Heart right ventricle (tissue), 16 donors: ENCODE measurements at places on chromosomes 6 and 20.

DNA sequence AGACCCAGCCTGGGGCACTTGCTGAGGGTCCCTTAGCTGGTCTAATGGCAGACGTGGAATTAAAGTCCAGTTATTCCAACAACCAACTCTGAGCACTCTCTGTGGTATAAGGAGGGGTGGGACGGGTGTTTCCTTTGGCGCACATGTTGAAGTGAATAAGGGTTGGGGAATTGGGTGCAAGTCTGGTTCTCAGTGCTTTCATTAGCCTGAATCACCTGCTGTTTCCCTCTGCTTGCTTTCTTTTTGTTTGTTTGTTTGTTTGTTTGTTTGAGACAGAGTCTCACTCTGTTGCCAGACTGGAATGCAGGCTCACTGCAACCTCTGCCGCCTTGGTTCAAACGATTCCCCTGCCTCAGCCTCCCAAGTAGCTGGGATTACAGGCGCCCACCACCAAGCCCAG lies 110.1 kb downstream of the TNFAIP3 start:
- no peak for DNase-seq

- no peak for DNase-seq
Observed at GRCh38 chr20:2307136-2307535, 11.3 kb downstream of the TGM3 start.

DNA sequence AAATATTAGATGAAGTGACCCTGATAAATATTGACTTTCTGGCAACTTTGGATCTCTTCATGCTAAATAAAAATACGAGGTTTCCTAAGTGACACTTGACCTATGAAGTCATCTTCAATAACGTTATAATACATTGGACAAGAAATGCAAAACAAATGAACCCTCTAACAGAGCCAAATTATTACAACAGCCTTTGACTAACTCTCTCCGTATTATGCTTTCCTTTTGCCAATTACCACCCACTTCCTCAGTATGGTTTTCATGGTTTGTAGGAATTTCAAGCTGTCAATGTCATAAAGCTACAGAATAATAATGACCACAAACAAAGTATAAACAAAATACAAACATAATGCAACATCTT lies 210.5 kb downstream of the MOXD1 start:
- no peak for DNase-seq

GRCh38 chr6:16933961-16934360 lies 167.9 kb upstream of the STMND1 start:
- no peak for DNase-seq

- no peak for DNase-seq
Observed at GRCh38 chr6:44036699-44037101, 90.6 kb downstream of the MRPL14 start.

DNA sequence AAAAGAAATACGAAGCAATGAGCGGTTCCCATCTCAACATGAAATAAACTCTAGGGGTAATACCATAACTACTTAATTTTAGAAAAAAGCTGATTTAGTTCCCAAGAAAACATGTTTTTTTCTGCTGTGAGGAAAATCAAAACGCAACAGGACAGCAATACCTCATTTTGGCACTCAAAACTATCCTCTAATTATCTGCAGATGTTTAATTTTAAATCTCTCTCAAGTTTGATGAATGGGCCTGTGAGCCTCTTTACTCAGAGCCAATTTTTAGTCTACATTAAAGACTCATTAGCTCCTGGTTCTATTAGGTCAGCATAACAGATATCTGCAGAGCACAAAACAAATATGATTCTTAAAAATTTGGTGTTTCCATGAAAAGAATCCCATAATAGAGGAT lies 28.1 kb downstream of the RNF24 start:
- DNase-seq = no peak

GRCh38 chr20:10078403-10078802 lies 43.6 kb downstream of the ANKEF1 start:
- no peak for DNase-seq

- no peak for DNase-seq
Observed at GRCh38 chr6:144544266-144544830, 259.2 kb downstream of the UTRN start.

- no peak for DNase-seq
Observed at GRCh38 chr6:167828325-167828956, 1.7 kb downstream of the AFDN start.

DNA sequence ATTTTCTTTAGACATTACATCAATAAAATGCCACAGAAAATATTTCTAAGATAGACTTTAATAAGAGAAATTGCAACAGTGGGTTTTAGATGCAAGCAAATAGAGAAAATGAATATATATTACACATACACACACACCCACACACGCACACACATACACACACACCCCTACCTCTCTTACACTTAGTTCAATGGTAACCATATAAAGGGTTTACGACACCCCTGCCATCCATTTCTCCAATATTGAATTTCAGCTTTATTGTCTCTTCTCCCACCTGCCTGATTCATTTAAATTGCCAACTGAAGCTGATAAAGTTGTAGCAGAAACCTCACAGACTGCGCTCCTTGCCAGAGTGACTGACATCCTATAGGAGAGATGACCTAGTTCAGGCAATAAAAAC lies 154.6 kb downstream of the ADAT2 start:
- DNase-seq = no peak

DNA sequence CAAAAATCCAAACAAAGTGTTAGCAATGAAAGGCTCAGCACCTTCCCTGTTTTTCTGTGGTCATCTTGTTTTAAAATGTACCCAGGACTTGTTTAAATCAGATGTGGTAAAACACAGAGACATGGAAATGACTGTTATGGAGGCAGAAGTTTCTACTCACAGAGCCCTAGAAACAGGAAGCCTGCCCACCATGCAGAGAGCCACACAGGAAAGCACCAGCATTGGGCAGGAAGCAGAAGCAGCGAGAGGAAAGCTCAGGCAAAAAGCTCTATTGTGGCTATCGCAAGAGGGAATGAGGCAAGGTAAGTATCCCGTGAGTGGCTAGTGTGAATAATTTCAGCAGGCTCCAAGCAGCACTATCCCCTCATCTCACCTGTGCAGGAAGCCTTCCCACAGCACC lies 42.8 kb downstream of the GPR6 start:
- DNase-seq = no peak

- DNase-seq = no peak
Observed at GRCh38 chr6:48765352-48765961, 654.5 kb upstream of the PTCHD4 start.

GRCh38 chr20:23289724-23290395 lies 60.7 kb upstream of the NXT1 start:
- no peak for DNase-seq

DNA sequence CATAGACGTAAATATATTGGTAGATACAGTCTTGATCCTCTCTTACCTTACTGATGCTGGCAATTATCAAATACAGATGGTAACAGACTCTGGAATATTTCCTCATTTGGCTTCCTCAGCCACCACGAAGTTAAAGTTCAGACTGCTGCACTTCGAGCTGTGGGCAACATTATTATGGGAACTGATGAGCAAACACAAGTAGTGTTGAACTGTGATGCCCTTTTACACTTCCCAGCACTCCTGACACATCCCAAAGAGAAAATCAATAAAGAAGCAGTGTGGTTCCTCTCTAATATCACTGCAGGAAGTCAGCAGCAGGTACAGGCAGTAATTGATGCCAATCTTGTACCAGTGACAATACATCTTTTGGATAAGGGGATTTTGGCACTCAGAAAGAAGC lies 162.7 kb upstream of the NT5E start:
- no peak for DNase-seq

DNA sequence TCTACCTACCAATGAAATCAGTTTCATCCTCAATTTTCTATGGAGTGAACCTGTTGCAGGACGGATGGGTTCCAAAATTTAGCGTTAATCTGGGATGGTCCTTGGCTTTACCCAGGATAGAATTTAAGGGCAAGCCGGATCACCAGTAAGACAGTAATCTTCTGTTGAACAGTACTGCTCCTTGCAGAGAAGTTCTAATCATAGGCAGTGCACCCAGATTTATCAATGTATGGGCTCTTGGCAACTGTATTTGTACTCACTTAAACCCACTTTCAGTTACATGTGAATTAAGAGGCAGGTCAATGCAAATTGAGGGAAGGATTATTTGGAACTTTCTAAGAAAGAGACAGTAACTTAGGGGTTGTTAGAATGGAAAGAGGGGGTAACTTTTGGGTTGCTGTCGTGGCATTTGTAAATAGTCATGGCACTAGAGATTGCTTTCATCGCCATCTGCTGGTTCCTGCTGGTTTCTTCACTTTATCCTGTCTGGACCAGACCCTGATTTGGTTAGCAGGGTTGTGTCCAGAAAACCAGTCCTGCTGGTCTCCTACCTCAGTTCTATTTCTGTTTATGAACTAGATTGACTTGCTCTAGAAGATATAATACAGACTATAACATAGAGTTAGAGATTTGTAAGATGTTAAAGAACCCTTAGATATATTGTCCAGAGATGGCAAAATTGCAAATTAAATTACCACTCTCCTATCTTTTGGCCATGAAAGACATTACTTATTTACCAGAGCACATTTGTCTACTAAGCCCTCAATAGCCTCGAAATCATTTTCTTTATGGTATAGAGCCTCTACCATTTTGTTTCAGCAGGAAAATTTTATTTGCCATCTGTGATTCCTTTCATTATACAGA lies 646.3 kb downstream of the UTRN start:
- no peak for DNase-seq

DNA sequence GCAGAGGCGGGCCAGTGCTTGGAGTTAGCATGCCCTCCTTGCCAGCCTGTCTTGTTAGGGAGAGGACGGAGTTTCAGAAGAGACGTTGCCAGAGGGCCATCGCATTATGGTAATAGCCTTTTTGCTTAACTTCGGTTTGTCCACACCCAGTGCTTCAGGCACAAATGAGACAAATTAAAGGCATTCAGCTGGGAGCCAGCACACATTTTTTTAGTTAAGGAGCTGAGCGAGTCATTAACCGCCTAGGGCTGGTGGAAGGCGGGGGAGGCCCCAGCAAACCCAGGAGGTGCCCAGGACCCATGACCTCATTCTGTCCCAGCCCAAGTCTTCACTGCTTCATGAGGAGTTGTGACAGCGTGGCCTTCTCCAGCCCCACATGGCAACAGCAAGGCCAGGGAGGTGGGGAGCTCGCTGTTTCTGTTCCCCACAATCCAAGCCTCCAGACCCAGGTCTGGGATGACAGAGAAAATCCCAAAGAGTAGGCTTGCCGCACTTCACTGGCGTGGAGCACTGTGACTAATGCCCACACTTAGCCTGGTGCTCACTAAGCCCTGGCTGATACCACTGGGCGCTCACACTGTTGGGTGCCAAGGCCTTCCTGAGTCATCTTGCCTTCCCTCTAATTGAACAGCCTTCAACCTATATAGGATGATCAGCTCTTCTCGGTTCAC lies 237.1 kb downstream of the ANKRD60 start:
- DNase-seq = no peak

DNA sequence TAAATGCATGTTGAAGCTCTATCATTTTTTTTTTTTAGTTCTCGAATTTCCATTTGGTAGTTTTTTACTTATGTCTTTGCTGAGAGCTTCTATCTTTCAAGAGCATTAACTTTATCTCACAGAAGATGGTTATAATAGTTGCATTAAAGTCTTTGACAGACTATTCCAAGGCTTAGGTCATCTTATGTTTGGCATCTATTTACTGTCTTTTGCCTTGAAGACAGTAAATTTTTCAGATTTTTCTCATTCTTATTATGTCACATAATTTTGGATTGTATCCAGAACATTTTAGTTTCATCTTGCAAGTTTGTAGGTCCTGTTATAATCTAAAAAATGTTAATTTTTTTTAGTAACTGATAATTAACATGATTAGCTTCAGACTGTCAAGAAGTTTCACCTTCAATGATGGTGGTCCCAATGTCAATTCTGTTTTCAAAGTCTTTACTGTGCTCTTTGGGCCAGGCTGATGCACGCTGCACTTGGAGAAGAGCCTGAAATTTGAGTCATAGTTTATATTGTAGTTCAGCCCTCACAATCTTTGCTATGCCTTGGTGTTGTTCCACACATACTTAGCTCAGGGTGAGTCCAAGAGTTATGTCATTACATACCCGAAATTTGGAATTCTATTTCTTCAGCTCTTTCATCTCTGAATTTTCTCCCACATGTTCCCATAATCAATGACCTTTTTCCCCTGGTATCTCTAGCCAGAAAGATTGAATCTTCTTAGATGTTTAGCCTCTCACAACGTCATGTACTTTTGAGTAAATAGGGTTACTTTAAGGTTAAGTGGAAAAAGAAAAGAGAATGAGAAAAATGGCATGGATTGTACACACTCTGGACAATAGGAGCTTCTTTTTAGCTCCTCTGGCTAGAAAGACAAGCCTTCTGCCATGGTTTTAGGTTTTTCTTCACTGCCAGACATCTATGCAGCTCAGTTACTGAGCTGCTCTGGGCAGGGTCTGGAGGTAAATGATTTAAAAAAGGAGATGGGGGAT lies 110.3 kb upstream of the BTBD3 start:
- no peak for DNase-seq

- no peak for DNase-seq
Observed at GRCh38 chr6:119079283-119079809, 882 bp upstream of the FAM184A start.

DNA sequence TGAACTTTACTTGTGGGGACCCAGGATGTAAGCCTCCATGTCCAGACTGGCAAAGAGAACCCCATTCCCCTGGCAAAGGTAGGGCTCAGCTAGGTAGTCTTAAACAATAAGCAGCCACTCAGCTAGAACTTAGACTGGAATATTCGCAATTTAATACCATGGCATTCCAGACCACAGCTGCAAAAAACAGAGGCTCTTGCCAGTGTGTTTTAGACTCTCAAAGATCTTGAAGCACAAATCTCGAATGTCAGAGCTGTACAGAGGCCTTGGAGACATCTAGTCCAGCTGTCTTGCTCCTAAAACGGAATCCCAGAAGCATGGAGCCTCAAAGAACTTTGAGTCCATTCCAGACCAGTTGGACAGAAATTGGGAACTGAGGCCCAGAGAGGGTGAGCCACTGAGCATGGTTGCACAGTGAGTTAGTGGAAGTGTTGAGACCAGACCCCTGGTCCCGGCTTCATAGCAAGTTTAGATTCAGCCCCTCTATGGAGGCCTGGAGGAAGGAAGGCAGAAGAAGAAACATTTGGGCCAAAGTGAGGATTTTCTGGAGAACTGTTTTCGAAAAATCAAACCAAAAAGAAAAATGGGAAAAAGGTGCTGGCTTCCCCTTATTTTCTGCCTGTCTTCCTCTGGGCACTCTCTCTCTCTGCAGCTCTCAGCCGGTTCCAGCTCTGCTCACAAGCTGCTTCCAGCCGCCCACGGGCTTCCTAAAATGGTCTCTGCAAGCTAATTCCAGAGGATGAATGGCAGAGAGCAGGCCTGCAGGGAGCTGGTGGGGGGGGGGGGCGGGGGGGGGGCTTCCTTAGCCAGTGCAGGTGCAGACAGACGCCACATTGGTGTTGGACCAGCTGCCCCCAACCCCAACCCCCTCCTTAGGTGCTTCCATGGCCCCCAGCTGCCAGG lies 32.4 kb downstream of the AAR2 start:
- DNase-seq = no peak

GRCh38 chr6:106063448-106063850 lies 22.7 kb upstream of the PRDM1 start:
- DNase-seq = no peak
